Lung (tissue), 17 donors: ENCODE measurements at places on chromosomes 1 and 21. TPM values are rescaled to one million over a fixed set of nuclear protein-coding genes. Genes with fewer than 3 reads are reported as not detected.

Gene C1orf35
- polyA plus RNA-seq, result 19.9 TPM

Gene KCNQ4
- 0.55 TPM for polyA plus RNA-seq

Gene GSTM1
- polyA plus RNA-seq, result 36.9 TPM

Gene TMEM240
- 4.2 TPM for polyA plus RNA-seq

Gene L1TD1
- polyA plus RNA-seq, result 0.28 TPM

Gene LYPLAL1
- polyA plus RNA-seq, result 11.9 TPM

Gene FCN3
- polyA plus RNA-seq, result 452 TPM

Gene FAM177B
- polyA plus RNA-seq, result 0.10 TPM

Gene KCNK2
- 0.08 TPM for polyA plus RNA-seq

Gene PDE4DIP
- polyA plus RNA-seq, result 32.5 TPM

Gene LCE1E
- not detected for polyA plus RNA-seq

Gene KCNA2
- polyA plus RNA-seq, result 0.02 TPM

Gene ACKR1
- polyA plus RNA-seq, result 65.2 TPM

Gene TSTD1
- 77.8 TPM for polyA plus RNA-seq

Gene S100A7
- not detected for polyA plus RNA-seq

Gene ARTN
- 1.4 TPM for polyA plus RNA-seq

Gene PLA2G2F
- not detected for polyA plus RNA-seq

Gene AK5
- not detected for polyA plus RNA-seq

Gene IL19
- polyA plus RNA-seq, result 0.10 TPM

Gene SYT2
- 0.02 TPM for polyA plus RNA-seq

Gene GTF2B
- polyA plus RNA-seq, result 29.2 TPM

Gene B3GALNT2
- 6.4 TPM for polyA plus RNA-seq

Gene CCDC27
- polyA plus RNA-seq, result not detected

Gene DYNLT4
- polyA plus RNA-seq, result 6.1 TPM

Gene OR2M3
- polyA plus RNA-seq, result not detected

Gene SPRR2A
- polyA plus RNA-seq, result not detected

Gene GBP1
- 13.0 TPM for polyA plus RNA-seq

Gene ANGPTL7
- 0.26 TPM for polyA plus RNA-seq

Gene B3GALT5
- 0.06 TPM for polyA plus RNA-seq

Gene AGO1
- polyA plus RNA-seq, result 5.4 TPM

Gene MX1
- polyA plus RNA-seq, result 18.9 TPM

Gene KIF2C
- 2.7 TPM for polyA plus RNA-seq

Gene SH3GLB1
- 67.5 TPM for polyA plus RNA-seq

Gene DNAJC28
- 0.74 TPM for polyA plus RNA-seq

Gene KCTD3
- polyA plus RNA-seq, result 11.6 TPM

Gene UTS2
- polyA plus RNA-seq, result 1.8 TPM

Gene SFN
- 99.4 TPM for polyA plus RNA-seq

Gene PLPPR4
- 0.37 TPM for polyA plus RNA-seq

Gene NBPF15
- polyA plus RNA-seq, result 11.1 TPM

Gene HIVEP3
- polyA plus RNA-seq, result 7.0 TPM

Gene GPR52
- 0.05 TPM for polyA plus RNA-seq

Gene RRP15
- 3.5 TPM for polyA plus RNA-seq

Gene OR10J4
- not detected for polyA plus RNA-seq

Gene PARK7
- 392 TPM for polyA plus RNA-seq

Gene S100A4
- polyA plus RNA-seq, result 860 TPM

Gene KDM5B
- polyA plus RNA-seq, result 12.1 TPM

Gene LCE2C
- not detected for polyA plus RNA-seq
